ENCODE measurements at places on chromosomes 2 and 18.

DNA sequence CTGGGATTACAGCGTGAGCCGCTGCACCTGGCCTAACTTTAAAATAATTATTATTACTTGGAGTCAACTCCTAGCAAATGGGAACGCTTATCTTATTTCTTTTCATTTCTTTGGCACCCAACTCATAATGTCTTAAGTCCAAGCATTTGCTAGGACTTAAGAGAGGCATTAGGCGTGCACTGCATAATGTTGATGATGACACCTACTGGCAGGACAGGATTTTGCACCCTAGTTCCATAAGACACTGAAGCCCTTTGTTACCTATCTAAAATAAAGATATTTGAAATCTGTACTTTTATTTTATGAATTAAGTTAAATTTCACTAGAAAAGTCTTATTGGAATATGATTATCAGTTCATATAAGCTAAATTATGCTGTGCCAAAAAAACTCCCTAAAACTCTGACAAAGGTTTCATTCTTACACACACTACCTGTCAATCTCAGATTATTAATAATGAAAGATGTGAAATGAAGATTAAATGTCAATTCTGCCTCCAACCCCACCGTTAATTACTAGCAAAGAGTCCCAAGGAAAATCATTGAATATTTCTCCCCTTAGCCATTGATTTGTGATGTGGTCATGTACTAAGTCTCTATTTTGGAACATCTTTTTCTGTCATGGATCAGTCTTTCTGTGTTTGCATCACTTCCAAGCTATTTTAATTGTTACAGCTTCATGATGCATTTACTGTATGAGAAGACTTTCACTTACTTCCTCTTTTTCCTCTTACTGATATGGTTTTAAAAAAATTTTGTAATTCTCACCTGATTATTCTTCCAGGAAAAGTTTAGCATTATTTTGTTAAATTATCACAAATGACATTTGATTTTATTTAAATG lies 12.7 kb upstream of the CDH2 start:
- peak; percentile 67 for DNase-seq

DNA sequence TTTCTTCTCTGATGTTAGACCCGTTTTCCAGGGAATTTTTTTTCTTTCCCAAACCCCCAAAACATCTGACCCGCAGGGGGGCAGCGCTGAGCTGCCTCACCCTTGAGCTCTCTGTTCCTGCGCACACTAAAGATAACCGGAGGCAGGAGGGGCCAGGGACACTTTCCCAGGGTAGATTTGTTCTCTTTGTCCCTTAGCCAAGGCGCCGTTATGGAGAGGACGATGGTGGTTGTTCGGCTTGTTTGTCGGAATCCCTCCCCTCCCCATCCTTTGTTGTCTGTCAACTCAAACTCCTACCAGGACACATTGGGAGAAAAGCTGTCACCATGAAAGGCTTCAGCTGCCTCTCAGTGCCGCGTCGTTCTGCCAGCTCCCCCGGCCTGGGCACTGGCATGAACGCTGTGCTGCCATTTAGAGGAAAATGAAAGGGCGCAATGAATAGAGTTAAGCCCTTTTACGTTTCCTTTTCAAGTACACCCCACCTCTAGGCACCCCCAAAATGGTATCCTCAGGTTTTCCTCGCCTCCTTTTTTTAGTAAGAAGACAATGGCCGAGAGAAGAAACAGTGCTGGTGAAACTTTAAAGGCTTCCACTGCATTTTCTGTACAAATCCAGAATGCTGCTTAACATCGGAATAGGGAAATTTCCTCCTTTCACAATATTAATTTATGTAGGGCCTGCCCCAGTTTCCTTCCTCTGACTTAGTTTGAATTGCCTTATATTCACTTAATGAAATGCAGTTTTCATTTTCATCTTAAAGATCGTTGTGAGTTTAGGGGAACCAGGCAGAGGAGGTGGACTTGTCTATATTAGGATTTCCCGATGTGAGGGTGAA lies 62.1 kb downstream of the RND3 start:
- DNase-seq: no peak

DNA sequence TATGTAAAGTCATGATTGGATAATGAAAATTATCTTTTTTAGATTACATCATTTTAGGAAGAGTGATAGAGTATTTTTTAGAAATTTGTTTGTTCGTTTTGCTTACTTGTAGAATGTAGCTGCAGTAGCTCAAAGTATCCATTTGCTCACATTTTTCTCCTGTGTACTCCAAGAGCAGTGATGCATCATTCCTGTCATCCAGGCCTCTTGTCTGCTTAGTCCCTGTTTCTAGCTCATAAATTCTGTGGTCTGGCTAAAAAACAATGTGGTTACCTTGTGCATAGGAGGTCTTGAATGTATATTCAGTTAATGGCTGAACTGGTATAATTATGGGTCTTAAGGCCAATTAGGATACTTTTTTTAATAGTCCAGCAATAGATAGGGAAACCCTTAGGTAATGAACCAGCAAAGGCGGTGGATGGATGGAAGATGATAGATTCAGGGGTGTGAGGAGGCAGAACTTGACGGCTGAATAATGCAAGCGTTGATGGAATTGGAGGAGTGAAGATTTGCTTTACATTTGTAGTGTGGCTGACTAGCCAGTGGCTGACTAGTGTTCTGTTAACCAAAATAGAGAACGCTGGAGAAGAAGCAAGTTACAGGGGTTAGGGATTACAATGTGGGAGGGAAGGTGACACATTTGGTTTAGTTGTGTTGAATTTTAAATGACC lies 145.0 kb downstream of the ZNF407 start:
- DNase-seq: no peak

- DNase-seq: no peak
Observed at GRCh38 chr2:129478902-129479517, 500.5 kb upstream of the RAB6C start.

- DNase-seq: no peak
Observed at GRCh38 chr2:68762100-68762499, 27.5 kb downstream of the ARHGAP25 start.
